Vein endothelial cell (primary cell): ENCODE measurements at places on chromosomes 4 and X. TPM values are rescaled to one million over a fixed set of nuclear protein-coding genes. Genes with fewer than 3 reads are reported as not detected.

Gene POF1B
- 1.1 and 2.3 TPM in 2 replicates for total RNA-seq

Gene ANXA3
- total RNA-seq, result 84.9 and 191 TPM in 2 replicates

Gene VSIG1
- total RNA-seq, result 0.65 and 5.1 TPM in 2 replicates

Gene IL2
- not detected in 2 replicates for total RNA-seq

Gene NOX1
- not detected in 2 replicates for total RNA-seq

Gene NRK
- total RNA-seq, result under 0.01 and 0.29 TPM in 2 replicates

Gene DTHD1
- not detected in 2 replicates for total RNA-seq

Gene KIAA0232
- 22.5 and 26.8 TPM in 2 replicates for total RNA-seq

Gene LIN54
- 11.1 and 19.6 TPM in 2 replicates for total RNA-seq

Gene ARHGAP24
- 118 and 135 TPM in 2 replicates for total RNA-seq

Gene PNMA3
- not detected in 2 replicates for total RNA-seq

Gene CWH43
- not detected in 2 replicates for total RNA-seq

Gene AR
- 14.9 and 16.7 TPM in 2 replicates for total RNA-seq

Gene HELT
- not detected in 2 replicates for total RNA-seq

Gene GLRA2
- total RNA-seq, result not detected in 2 replicates

Gene CPLX1
- 0.10 and 0.33 TPM in 2 replicates for total RNA-seq

Gene DNASE1L1
- total RNA-seq, result 102 and 110 TPM in 2 replicates

Gene YIPF7
- total RNA-seq, result 0.33 TPM in 1 of 2 replicates, not detected in the other

Gene FRG2
- not detected in 2 replicates for total RNA-seq

Gene XIAP
- total RNA-seq, result 29.1 and 33.0 TPM in 2 replicates

Gene OCIAD2
- total RNA-seq, result 63.7 and 83.3 TPM in 2 replicates

Gene TIMM8A
- total RNA-seq, result 4.9 and 5.2 TPM in 2 replicates

Gene LGI2
- total RNA-seq, result not detected in 2 replicates

Gene AFP
- total RNA-seq, result not detected in 2 replicates

Gene IGSF1
- not detected in 2 replicates for total RNA-seq

Gene DCAF8L2
- 0.10 and 0.33 TPM in 2 replicates for total RNA-seq

Gene P2RY4
- 0.10 TPM in 1 of 2 replicates, not detected in the other for total RNA-seq

Gene SLC25A43
- 16.0 and 20.5 TPM in 2 replicates for total RNA-seq
